ENCODE measurements at places on chromosomes 7 and 10.

- DNase-seq, result no peak
Measured at GRCh38 chr10:6065835-6066234, 3.7 kb upstream of the IL2RA start.

DNA sequence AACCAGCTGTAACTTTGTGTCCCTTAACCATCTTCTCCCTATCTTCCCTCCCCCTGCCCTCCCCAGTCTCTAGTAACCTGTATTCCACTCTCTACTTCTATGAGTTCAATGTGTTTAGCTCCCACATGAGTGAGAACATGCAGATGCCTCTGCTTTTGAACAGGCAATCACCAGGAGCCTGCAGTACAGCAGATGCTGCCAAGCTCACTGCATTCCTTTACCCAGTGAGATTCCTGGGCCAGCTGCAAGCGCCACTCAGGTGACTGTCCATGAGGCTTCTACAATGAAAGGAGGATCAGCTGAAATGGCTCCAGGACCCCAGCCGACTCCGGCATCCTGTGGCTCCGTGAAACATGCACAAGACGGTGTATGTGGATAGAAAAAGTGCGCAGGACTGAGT lies 15.7 kb downstream of the GRID1 start:
- DNase-seq, result no peak

DNA sequence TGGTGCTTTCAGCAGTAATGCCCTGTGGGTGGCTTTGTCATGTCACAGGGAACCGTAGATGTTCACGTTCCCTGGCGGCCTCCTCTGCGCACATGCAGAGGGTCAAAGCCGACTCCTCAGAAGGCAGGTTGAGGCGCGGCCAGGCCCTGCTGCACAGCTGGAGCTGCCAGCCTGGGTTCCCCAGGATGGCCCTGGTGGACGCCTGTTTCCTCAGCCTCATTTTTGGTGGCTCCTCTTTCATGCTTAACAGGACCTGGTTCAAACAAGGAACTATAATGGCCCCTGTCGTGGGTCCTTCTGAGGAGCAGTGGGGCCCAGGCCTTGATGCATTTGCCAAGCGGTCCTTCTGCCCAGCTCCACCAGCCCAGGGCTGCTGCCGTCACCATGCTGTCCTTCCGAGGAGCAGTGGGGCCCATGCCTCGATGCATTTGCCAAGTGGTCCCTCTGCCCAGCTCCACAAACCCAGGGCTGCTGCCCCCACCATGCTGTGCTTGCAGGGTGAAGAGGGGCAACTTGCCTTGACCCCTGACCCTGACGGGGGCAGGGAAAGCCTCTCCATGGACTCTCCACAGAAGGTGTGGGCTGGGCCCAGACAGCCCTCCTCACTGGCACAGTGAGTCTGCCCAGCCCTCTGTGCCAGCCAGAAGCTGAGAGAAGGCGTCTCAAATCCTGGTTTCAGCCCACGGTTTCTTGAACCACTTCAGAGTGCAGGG lies 338.2 kb downstream of the TCERG1L start:
- DNase-seq, result no peak

- DNase-seq, result no peak
Measured at GRCh38 chr10:96856317-96856716, 24.2 kb downstream of the LCOR start.

DNA sequence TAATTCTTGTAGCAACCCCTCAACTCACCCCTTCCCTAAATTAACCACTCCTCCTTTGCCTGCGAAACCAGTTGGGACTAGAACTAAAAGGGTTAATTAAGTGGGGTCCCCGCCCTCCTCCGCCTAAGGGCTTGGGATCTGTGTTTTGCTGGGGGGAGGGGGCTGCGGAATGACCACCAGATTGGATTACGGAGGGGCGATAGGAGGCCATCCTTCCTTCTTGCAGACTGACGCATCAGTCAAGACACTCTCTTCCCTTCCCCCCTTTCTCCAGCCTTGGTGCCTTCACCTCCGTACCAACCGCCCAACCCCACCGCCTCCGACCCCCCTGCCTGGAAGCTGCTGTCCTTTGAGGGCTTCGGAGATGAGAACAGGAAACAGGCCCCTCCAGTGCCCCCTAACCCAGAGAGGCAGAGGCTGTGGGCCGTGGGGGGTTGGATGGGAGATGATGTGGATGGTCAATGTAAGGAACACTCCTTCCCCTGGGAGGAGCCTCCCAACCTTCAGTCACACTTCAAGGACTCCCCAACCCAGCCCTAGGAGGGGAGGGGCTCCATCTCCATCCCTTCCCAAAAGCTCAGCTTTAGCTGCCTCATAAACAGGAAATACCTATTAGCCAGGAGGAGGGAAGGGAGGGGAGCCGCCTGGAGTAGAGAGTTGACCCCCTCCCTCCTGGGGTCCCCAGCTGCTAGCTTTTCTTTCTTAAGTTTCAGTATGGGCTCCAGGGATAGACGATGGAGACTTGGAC lies 997 bp upstream of the LDB1 start:
- DNase-seq, result no peak

DNA sequence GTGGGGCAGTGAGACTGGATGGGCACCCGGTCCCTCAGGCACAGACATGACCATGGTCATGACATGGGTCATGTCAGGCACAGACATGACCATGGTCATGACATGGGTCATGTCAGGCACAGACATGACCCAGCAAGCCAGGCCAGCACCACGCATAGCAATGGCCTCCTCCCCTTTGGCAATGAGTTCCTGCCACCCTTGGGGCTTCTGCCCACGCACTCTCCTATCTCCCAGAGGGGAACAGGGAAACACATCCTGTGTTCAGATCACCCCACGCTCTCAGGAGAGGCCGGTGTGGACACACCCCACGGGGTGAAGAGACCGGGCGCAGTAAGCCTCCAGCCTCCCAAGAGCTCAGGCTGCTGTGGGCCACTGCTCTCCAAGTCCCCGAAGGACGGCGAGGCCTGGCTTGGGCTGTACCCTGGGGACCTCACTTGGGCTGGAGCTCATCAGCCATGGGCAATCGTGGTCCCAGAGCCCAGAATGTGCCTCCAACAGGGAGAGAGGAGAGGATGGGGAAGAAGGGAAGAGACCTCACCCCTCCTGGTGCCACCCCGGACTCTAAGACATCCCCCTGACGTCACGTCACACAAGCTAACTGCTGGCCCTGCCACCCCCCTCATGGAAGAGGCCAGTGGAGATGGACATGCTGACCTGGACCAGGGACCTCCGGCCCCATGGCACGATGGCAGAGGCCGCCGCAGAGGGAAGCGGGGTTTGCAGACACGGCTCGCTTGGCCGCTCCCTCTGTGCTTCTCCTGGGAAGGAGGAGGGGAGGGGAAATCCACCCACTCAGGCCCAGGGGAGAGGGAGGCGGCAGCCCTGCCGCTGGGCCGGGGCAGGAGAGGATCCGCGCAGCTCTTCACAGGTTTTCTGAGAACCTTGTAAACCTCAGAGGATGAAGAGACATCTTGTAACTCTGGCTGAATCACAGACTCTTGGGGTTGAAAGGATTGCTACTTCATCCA lies 269.6 kb downstream of the ELFN1 start:
- peak; percentile 32 for DNase-seq

GRCh38 chr7:20288036-20288435 lies 42.7 kb upstream of the ITGB8 start:
- DNase-seq, result no peak

DNA sequence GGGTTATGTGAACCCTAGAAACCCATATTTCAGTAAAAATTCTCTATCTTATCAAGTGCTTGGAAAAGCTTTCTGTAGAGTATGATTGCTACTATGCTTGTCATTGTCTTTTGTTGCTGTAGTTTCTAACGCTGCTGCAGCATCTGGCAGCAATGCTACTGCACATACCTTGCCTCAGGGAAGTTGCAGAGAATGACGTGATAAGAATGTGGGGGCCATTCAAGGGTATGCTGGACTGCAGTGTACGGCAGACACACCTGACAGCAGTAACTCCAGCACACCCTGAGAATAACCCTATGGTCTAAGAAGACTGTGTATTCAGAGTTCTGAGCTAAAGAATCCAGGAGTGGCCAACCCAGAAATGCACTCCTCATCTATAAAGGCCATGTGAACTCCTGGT lies 20.5 kb downstream of the TRIM4 start:
- no peak for DNase-seq
